ENCODE measurements at places on chromosomes 7 and 10.
A peak's percentile ranks its signal among the peaks of the same experiment; 100 is the strongest.

DNA sequence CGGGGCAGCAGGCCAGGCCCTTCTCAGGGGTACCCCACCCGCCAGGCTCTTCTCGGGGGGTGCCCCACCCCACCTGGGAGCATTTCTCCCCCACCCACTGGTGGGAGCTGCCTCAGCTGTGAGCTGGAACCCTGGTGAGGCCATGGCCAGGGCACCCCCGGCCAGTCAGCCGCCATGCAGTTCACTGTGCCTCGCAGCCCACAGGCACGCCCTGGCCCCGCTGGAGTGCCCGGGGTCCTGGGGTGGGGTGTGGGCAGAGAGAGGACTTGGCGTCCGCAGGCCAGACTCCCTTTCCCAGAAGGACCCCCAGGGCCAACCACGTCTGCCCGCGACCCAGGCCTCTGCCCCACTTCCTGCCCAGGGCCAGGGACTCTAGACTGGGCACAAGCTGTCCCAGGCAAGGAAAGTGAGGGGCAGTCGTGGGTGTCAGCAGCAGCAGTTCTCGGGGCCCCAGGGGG is 13.1 kb downstream of the DPYSL4 start:
- no peak for DNase-seq

DNA sequence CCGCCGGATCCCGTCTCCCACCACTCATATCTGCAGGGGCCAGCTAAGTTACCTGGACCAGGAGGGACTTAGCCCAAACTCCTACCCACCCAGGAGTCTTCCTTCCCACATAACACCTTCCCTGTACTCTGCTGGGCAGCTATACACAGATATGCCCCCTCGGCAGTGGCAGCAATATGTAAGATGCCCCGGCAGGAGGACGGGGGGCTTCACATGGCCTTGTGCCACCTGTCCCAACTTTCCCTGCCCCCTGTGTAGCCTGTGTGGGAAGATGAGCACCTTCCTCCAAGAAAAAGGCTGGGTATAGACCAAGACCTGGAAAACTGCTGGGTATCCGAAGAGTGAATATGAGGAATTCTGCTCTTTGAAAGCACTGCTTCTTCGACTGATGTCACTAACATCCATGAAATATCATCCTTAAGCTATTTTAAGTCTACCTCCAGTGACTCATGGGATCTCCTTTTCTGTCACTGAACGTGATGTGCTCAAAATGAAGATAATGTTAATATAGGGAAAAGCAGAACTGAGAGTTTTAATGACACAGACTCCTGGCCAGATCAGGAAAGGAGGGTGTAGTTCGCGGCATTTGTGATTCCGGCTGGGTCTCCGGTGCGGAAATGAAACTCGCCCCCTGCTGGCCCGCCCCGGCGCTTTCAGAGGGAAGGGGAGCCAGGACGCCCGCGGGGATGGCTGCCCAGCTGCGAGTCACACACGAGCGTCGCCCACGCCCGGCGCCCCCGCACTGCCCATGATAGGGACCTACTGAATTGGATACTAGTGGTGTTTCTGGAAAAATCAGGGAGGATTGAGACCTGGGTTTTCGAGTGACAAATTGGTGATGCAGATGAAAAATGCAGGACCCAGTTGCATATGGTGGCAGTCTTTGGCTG is 256.9 kb upstream of the NFE2L3 start:
- no peak for DNase-seq

DNA sequence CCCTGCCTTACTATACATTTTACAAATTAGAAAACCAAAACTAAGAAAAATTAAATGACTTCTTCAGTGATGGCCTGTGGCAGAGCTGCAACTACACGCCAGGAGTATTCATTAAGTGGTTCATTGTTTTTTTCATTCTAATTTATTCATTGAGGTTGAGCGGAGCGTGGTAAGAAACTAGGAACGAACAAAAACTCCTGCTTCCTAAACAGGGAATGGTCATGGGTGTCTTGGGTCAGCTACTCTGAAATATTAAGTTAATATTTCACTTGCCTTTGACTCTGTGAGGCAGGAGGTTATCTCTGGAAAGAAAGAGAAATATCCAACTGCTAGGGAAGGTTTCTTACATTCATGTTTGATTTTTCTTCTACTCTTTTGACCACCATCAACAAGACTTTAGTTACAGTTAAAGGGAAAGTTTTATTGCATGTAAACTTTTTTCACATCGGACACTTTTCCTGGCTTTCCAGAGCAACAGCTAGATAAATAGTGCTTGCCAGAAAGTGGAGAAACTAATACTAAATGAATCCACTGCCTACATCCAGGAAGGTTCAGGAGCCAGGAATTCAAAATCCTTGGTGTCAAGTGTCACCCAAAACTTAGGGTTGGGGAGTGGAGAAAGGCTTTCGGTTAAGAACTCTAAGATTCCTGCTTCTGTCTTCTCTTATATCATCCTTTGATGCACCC is 896 bp upstream of the GNG11 start:
- DNase-seq = no peak

DNA sequence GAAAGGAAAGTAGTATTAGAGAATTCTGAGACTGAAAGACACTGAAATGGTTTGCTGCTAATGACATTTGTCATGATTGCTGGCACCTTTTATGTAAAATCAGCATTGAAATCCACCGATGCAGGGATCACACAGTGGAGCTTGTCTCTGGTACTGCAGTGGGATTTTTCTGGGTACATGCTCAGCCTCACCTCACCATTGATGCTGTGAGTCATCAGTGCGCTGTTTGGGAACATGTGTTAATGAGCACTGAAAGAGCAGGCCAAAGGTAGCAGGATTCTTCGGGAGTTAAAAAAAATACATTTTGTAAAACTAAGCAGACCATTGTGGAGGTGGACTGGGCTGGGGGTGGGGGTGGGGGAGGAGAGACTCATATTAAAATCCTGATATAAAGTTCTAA is 174.9 kb downstream of the CREB5 start:
- no peak for DNase-seq

GRCh38 chr7:49775949-49776443 is 2.6 kb downstream of the VWC2 start:
- no peak for DNase-seq

DNA sequence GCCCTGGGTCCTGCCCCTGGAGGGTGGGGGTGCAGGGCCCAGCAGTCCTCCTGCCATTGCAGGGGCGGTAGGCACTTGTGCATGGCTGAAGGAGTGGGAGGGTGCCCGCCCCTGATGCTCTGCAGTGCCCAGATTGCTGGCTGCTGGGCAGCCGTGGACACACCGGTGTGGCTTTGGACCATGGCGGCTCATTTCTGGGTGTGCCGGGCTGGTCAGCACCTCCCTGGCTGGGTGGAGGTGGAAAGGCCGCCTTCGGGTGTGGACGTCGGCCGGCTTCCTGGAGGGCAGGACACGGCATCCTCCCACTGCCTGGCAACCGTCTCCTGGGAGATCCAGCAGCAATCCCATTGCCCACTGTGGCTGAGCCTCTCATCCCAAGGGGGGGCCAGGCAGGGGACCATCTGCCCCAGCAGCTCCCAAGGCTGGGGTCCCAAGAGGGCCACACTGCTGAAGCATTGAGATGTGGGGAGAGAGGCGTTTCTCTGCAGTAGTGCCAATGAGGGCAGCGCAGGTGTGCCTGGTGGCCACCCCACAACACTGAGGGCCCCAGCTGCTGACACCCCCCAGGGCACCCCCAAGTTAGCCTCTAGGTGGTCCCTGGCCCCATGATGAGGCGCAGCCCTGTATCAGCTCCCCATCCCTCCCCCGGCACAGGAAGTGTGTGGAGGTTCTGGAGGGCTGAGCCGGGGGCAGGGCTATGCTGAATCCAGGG is 12.9 kb downstream of the TTYH3 start:
- DNase-seq = no peak

- DNase-seq = no peak
Observed at GRCh38 chr10:37765216-37765615, 92.2 kb downstream of the ZNF248 start.

DNA sequence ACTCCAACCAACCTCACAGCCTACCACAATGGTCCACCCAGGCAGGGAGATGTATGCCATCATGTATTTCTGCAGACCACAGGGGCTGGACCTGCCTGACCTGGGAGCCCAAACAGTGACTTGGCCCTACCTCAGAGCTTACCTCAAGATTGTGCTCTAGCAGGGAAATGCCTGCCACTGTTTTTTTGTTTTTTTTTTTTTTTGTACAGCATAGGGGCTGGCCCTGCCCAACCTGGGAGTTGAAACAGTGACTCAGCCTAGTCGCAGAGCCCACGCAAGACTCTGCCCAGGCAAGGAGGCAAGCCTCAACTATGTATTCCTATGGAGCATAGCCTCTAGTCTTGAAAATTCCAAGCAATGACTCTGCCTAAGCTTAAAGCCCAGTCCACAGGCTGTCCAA is 39.3 kb upstream of the CDK6 start:
- DNase-seq = no peak

GRCh38 chr7:86942081-86942480 is 117.4 kb downstream of the ELAPOR2 start:
- no peak for DNase-seq

- no peak for DNase-seq
Observed at GRCh38 chr7:99720800-99721595, 14.0 kb downstream of the CYP3A7 start.

DNA sequence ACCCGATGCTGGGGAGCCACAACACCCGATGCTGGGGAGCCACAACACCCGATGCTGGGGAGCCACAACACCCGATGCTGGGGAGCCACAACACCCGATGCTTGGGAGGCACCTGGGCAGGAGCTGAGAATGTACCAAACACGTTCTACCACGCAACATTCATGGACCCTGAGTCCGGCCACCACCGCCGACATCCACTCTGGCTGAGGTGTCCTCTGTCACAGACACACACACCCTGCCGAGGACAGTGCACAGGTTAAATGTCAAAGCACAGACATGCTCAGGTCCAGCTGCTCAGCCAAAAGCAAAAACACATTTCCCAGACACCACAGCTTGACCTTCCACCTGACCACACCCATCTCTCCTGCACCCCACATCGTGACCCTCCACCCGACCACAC is 148.4 kb downstream of the DIP2C start:
- DNase-seq = no peak

GRCh38 chr10:108411894-108412293 is 1247.4 kb upstream of the SORCS1 start:
- DNase-seq = no peak

GRCh38 chr7:22005151-22005550 is 59.5 kb upstream of the CDCA7L start:
- peak; percentile 84 for DNase-seq

GRCh38 chr7:112414855-112415490 is 35.3 kb upstream of the IFRD1 start:
- DNase-seq = peak; percentile 45

DNA sequence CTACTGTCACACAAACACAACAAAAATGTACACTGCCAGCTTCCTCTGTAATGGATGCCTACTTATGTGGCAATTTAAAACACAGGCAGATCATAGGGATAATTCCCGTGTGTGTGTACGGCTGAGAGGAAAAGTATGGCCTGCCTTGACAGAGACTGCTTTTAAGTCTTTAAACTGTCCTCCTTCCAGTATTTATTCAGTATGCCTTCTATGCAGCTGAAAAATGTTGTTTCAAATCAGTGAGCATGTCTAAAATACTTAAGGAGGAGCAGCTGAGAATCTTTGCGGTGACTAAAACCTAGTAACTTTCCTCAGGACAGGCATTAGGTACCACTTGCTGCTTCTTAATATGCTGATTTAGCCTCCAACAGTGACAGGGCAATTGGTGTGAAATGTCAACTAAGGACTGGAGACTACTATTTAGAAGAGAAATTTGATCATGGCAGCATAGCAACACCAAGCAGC is 126.3 kb downstream of the CACNA2D1 start:
- no peak for DNase-seq

DNA sequence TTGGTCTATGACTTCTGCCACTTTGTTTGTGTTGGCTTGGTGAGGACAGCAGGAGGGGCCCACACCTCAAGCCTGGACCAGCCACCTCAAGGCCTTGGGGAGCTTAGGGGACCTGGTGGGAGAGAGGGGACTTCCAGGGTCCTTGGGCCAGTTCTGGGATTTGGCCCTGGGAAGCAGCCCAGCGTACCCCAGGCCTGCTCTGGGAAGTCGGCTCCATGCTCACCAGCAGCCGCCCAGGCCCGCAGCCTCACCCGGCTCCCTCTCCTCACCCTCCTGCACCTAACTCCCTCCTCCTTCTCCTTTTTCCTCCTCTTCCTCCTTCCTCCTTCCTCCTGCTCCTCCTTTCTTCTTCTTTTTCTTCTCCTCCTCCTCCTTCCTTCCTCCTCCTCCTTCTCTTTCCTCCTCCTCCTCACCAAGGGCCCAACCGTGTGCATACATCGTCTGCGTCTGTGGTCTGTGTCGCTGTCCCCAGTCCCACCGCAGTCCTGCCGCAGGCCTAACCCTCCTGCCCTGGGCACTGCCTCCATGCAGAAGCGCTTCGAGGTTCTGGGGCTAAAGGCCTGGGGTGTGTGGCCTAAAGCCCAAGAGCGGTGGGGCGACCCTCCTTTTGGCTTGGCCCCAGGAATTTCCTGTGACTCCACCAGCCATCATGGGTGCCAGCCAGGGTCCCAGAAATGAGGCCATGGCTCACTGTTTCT is 5.3 kb downstream of the EN2 start:
- DNase-seq = no peak

GRCh38 chr7:156049366-156049765 is 237.1 kb upstream of the SHH start:
- DNase-seq = no peak

GRCh38 chr7:21767300-21767900 is 178.3 kb downstream of the CDCA7L start:
- DNase-seq = peak; percentile 90

DNA sequence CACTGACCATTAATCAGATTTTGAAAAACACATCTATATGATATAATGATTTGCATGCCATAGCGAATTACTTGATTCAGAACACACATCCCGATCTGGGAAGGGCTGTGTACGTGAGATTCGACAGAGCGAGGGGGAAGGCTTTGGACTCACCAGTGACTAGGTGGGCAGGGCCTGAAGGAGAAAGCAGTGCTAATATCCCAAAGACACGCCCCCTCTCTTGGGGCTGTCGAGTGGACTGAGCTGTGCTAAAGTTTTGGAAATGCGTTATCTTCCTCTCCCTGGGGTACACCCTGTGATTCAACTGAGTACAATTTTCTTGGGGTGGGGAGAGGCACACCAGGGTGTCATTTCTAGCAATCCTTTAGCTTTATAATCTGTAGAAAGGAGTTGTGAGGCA is 1.8 kb downstream of the LRRC17 start:
- no peak for DNase-seq

DNA sequence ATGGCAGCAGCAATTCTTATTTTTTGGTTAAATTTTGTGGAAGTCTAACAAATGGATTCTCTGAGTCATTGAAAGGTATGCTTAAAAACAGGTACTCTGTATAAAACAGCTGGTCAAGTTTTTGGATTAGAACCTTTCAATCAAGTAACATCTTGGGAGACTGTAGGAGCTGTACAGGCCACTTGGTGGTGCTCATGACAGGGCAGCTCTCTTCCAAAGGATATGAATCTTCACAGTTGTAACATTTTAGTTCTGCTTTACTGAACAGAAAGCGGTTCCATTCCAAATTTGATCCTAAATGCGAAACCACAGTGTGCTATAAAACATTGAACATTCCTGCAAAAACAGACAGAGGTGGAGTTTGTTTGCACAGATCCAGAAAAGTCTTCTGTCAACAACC is 44.5 kb upstream of the AGR3 start:
- DNase-seq = no peak

- DNase-seq = no peak
Observed at GRCh38 chr7:8581842-8582241, 148.4 kb downstream of the NXPH1 start.

- DNase-seq = no peak
Observed at GRCh38 chr10:110387983-110388686, 83.4 kb upstream of the SMNDC1 start.

Data from LNCaP clone FGC (cell line).